Suppressor macrophage treated with lipopolysaccharide for 1 hour (primary cell): ENCODE measurements at places on chromosomes 6 and 20.
A peak's percentile ranks its signal among the peaks of the same experiment; 100 is the strongest.

- no peak for DNase-seq
These were observed 61.7 kb downstream of the STK35 start for GRCh38 chr20:2163312-2163711.

- no peak for DNase-seq
These were observed 1.9 kb downstream of the BAG2 start for GRCh38 chr6:57173886-57174510.

GRCh38 chr6:25446830-25447569 lies 167.8 kb downstream of the CARMIL1 start:
- peak; percentile 52 for DNase-seq

DNA sequence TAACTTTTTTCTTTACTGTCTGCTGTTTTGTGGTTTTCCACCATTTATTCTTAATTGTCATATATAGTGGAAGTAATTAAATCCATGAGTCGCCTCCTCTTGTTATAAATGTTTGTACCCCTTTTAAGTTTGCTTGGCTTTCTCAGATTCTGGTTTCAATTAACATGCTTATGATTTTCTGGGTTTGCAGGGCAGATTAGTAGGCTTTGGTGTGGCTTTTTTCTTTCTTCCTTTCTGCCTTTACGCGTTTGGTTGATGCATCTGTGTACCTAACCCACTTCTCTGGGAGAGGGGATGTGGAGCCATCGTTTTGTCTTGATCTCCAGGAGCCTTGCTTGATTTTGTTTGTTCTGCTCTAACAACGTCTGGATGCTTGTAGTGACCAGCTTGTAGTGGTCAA lies 100.4 kb downstream of the JARID2 start:
- DNase-seq: no peak

DNA sequence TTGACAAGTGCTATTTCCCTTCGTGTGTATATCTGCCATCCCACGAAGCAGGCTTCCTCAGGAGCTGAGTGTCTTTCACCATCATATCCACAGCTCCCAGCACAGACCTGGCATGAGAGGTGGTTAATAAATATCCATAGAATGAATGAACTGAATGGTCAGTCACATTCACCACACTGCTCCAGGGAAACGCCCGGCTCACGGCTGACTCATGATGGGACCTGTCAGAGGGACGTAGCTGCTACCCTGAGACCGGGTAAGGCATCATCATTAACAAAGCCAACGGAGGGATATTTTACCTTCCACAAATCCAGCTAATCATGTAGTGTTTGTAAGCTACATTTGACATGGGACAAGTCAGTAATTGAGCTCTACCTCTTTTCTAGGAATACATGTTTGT lies 12.5 kb downstream of the AGPAT4 start:
- no peak for DNase-seq

DNA sequence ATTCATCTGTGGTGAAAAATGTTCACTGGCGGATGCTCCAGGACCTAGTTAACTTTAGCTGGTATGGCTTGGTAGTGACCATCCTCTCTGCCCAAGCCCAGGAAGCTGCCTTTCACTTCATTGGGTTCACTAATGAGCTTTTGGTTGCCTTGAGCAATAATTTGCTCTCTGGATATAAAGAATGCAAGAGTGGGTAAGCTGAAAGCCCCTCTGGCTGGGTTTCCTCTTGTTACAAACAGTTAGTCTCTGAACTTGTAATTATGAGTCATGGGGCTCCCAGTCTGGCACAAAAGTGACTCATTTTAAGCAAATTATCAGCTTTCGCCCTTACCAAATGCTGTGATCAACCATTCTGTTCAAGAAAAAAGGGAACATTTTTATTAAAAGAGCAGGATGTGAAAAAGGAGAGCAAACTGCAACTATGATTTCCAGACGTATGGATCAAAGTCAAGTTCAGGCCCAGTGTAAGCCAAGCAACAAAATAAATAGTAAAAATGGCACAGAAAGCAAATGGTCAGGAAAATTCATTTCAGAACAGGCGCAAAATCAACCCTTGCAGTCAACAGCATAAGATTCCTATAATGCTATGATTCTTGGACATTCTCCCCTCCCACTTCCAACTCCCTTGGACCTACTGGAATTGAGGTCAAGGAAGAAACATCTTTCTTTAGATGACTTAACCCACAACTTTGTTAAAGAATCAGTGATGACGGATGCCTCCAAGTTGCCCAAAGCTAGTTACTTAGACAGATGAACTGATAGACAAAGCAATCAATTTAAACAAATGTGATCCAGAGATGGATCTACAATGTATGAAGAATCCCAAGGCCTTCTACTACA lies 130.0 kb upstream of the KCNK16 start:
- peak; percentile 13 for DNase-seq

GRCh38 chr6:43143235-43144128 lies 27.6 kb upstream of the SRF start:
- DNase-seq: peak; percentile 77

GRCh38 chr6:21228876-21229460 lies 364.6 kb upstream of the SOX4 start:
- DNase-seq: no peak

DNA sequence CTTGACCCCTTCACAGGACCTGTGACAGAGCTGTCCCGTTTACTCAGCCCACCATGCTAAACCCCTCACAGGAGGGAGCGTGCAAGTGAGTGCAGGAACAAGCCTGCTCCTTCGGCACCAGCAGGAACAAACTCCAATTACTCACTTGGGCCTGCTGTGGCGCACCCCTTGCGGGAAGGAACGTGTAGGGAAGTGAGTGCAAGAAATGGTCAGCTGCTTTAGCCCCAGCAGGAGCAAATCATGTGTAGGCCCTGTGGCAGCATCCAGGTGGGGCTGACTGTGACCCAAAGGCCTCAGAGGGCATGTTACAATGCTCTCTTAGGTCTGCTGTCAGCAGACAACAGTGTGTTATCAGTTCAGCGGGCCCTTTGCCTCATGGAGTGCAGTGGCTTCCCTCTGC lies 574.4 kb downstream of the PRKN start:
- DNase-seq: peak; percentile 28

- no peak for DNase-seq
These were observed 9.8 kb downstream of the FOXO3 start for GRCh38 chr6:108570517-108570916.

GRCh38 chr6:108661430-108661829 lies 100.7 kb downstream of the FOXO3 start:
- peak; percentile 64 for DNase-seq

DNA sequence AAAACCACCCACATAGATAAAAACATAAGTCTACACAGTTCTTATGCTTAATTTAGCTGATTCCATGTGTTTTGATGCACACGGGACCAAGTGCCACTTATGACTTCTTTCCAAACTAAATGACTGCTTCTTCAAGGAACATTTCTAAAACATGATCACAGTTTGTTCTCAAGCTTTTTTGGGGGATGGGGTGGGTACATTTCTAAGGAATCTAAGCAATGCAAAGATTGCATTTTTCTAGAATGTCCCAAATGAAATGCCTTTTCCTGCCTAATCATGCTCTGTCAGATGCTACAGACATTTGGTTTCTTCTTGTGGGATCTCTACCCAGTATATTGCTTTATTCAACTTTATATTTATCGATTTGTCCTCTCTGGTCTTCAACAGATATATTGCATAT lies 496.8 kb upstream of the JAG1 start:
- DNase-seq: no peak

DNA sequence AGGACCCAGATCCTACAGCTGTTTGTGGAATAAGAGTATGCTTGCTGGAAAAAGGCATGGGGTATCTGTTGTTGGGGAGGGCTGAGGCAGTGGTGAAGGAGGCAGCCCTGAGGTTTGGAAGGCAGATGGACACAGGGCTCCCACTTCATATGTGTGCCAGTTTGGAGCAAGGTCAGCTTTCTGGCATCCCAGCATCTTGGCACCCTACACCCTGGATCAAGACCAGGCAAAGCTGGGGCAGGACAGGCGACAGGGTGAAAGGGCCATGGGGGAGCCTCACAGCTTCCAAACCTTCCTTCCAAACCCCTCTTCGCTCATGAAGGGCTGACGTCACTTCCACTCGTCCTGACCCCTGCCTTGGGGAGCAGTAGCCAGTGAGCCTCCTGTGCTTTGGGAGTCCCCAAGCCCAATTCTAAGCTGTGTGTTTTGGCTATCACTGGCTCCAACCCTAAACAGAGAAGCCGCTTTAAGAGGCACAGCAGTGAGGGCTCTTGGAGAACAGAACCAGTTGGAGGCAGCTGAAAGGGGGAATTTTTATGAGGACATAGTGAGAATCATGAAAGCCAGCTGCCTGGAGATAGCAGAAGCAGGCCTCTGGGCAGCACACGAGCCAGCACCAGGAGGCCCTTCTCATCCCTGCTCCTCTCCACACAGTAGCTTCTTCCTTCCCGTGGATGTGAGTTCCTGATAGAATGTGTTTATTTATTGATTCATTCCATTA lies 448.6 kb upstream of the CDH4 start:
- DNase-seq: no peak

DNA sequence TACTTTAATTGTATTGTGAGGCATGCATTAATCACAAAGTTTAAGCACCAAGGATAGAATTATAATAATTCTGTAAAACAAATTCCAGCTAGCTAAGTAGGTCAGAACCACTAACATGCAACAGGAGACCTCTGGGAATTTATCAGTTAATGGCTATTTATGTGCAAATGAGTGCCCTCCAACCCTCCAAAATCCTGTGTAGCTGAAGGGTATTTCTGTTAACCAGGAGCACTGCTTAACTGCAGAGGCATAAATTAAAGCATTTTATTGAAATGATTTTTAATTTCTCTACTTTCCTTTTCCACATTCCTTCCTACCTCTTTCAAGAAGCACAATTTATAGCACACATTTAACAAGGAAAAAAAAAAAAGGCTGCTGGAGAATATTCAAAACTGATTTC lies 77.0 kb downstream of the MMS22L start:
- DNase-seq: no peak

- peak; percentile 35 for DNase-seq
These were observed 57.6 kb upstream of the IPCEF1 start for GRCh38 chr6:154414021-154414813.

GRCh38 chr6:52640170-52640569 lies 30.7 kb upstream of the TMEM14A start:
- peak; percentile 48 for DNase-seq

- peak; percentile 68 for DNase-seq
These were observed at the start of gene ITPA for GRCh38 chr20:3209257-3209945. Gene ITPA, plus strand, starts transcription at chr20:3209498. Its CDS starts 54 bp downstream, at chr20:3209552.

GRCh38 chr6:44260011-44260410 lies 2.7 kb upstream of the SLC35B2 start:
- DNase-seq: no peak

DNA sequence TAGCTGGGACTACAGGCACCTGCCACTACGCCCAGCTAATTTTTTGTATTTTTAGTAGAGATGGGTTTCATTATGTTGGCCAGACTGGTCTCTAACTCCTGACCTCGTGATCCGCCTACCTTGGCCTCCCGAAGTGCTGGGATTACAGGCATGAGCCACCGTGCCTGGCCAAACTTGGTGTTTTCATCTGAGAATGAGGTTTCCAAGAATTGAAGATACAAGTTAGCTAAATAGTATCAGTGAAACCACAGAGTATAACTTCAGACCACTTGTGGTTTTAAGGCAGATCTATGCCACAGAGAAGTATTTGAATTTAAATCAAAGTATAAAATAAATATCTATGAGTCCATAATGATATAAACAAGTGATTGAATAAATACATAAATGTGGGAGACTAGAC lies 70.1 kb downstream of the SLC16A10 start:
- no peak for DNase-seq

GRCh38 chr20:7650086-7650879 lies 290.0 kb downstream of the HAO1 start:
- no peak for DNase-seq

GRCh38 chr6:10479939-10480700 lies 41.0 kb upstream of the GCNT2 start:
- no peak for DNase-seq

GRCh38 chr6:144123421-144123820 lies 26.9 kb upstream of the STX11 start:
- DNase-seq: peak; percentile 8

- DNase-seq: no peak
These were observed 2.9 kb downstream of the ATXN1 start for GRCh38 chr6:16758163-16758975.

GRCh38 chr6:28218312-28219248 lies 6.5 kb upstream of the ZSCAN9 start:
- DNase-seq: peak; percentile 72

GRCh38 chr6:155472886-155473285 lies 17.2 kb upstream of the NOX3 start:
- DNase-seq: no peak

DNA sequence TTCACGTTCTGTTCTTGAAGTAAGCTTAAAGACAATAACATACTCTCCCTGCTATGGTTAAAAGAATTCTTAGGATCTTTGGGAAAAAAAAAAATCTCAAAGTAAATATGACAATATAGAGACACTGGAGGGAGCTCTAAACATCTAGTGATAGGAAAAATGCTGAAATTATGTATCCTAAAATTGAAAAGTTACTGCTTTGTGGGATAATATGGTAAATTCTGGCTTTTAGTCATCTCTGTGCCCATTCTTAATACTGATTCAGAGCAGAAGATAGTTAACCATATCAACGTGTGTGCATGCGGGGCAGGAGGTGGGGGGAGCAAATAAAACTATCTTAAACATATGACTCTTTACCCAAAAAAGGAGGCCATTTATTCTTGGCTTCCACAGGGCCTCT lies 165.4 kb downstream of the GMPR start:
- no peak for DNase-seq

GRCh38 chr6:106470316-106470715 lies 109.8 kb downstream of the CRYBG1 start:
- no peak for DNase-seq

GRCh38 chr20:48629069-48629959 lies 198.5 kb downstream of the PREX1 start:
- DNase-seq: no peak

GRCh38 chr6:89910902-89911240 lies 16.6 kb downstream of the GJA10 start:
- no peak for DNase-seq

DNA sequence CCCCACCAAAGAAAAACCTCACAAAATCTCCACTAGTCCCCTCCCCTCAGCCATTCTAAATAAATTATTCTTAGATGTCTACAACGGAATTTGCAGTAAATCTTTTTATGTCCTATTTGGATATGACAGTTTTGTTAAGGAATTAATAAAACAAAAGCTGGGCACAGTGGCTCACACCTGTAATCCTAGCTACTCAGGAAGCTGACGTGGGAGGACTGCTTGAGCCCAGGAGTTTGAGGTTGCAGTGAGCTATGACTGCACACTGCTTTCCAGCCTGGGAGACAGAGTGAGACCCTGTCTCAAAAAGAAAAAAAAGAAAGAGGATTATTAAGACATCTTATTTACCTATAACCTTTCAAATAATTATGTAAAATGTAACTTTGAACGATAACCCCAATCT lies 165.4 kb downstream of the SLC16A10 start:
- no peak for DNase-seq

- peak; percentile 81 for DNase-seq
These were observed 27.5 kb upstream of the ZBTB22 start for GRCh38 chr6:33344701-33345697.
